Activated naive CD4-positive, alpha-beta T cell treated with anti-CD3 and anti-CD28 coated beads for 36 hours (primary cell): ENCODE measurements at places on chromosomes 13 and 19.
A peak's percentile ranks its signal among the peaks of the same experiment; 100 is the strongest.

DNA sequence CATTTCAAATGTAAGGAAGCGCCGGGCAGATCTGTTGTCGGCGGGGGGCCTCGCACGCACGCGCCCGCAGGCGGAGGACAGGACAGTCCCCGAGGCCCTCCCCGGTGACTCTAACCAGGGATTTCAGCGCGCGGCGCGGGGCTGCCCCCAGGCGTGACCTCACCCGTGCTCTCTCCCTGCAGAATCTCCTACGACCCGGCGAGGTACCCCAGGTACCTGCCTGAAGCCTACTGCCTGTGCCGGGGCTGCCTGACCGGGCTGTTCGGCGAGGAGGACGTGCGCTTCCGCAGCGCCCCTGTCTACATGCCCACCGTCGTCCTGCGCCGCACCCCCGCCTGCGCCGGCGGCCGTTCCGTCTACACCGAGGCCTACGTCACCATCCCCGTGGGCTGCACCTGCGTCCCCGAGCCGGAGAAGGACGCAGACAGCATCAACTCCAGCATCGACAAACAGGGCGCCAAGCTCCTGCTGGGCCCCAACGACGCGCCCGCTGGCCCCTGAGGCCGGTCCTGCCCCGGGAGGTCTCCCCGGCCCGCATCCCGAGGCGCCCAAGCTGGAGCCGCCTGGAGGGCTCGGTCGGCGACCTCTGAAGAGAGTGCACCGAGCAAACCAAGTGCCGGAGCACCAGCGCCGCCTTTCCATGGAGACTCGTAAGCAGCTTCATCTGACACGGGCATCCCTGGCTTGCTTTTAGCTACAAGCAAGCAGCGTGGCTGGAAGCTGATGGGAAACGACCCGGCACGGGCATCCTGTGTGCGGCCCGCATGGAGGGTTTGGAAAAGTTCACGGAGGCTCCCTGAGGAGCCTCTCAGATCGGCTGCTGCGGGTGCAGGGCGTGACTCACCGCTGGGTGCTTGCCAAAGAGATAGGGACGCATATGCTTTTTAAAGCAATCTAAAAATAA, 18.2 kb downstream of the IL17D start:
- no peak overlapping the region for H3K27ac ChIP-seq
- peak; percentile 27 for DNase-seq
- H3K36me3 ChIP-seq = no peaks in the 10 kb centered on the region
- peak overlapping the region; percentile 24 for H3K4me3 ChIP-seq
- H3K27me3 ChIP-seq = peaks cover 17% of the 10 kb centered on the region
- peaks cover 3% of the 10 kb centered on the region for H3K4me1 ChIP-seq

DNA sequence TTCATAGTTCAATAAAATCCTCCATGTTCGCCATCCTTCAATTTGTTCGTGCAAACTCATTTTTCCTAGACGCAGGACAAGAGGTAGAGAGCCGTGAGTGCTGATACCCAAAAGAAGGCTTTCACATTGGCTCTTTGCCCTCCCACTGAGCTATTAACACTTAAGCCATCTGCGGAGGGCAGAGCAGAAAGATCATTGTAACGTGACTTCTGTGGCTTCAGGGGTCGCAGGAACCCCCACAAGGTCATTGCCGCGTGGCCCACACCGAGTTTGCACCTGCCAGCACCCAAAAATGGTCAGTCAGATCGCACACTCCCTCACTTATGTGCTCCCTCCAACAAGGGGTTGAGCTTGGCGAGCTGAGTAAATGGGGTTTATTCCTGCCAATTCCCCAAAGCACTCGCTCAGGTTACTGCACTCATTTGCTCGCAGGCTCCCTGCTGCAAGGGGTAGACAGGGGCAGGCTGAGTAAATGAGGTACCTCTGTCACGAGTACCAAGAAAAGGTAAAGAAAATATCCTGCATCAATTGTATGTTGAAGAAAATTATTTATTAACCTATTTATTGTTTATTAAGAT, 144.1 kb downstream of the PRR20E start:
- no peaks in the 10 kb centered on the region for H3K27me3 ChIP-seq
- no peak overlapping the region for H3K27ac ChIP-seq
- H3K36me3 ChIP-seq = no peaks in the 10 kb centered on the region
- no peak for DNase-seq
- H3K4me3 ChIP-seq = no peak overlapping the region

DNA sequence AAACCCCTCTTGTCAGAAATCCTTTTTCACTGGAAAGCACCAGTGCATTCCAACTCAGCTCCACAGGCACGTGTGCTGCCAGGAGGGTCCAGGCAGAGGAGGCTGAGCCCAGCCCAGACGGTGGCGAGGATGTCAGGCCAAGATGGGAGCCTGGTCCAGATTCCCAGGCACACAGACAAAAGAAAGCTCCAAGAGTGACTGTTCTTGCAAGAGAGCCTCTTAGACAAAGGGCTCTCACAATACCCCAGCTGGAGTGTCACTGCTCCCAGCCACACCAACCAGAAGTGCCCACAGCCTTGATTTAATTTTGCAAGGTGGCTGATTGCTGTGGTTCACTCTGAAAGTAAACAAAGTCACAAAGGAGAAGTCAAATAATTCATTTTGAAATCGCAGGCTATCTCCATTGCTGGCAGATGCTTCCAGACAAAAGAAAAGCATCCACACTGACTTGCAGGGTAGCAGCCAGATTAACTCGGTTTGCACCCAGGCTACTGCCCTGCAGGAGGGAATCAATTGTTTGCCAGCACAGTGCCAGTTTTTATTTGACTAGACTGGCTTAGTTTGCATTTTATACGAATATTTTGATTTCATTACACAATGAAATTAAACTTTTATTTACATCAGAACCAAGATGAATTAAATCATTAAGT, 95.1 kb downstream of the RAB20 start:
- no peak overlapping the region for H3K27ac ChIP-seq
- no peak for DNase-seq
- no peaks in the 10 kb centered on the region for H3K36me3 ChIP-seq

DNA sequence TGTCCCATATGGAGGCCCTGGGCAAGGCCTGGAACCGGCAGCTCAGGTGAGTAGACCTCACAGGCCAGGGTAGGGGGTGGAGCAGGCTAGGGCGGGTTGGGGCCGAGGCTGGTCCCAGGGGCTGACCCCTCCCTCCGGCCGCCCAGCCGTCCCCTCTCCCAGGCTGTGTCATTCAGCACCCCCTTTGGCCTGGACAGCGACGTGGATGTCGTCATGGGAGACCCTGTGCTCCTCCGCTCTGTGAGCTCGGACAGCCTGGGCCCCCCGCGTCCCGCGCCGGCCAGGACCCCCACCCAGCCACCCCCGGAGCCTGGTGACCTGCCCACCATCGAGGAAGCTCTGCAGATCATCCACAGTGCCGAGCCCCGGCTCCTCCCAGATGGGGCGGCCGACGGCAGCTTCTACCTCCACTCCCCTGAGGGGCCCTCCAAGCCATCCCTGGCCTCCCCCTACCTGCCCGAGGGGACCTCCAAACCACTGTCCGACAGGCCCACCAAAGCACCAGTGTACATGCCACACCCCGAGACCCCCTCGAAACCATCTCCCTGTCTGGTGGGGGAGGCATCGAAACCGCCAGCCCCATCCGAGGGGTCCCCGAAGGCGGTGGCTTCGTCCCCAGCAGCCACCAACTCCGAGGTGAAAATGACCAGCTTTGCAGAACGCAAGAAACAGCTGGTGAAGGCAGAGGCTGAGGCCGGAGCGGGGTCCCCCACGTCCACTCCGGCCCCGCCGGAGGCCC, 16.0 kb downstream of the CAMSAP3 start:
- DNase-seq = no peak
- no peak overlapping the region for H3K4me3 ChIP-seq
- no peaks in the 10 kb centered on the region for H3K4me1 ChIP-seq
- H3K27ac ChIP-seq = no peak overlapping the region

GRCh38 chr13:73129023-73129422, 70.2 kb downstream of the KLF5 start:
- H3K27me3 ChIP-seq = no peaks in the 10 kb centered on the region
- no peak overlapping the region for H3K4me3 ChIP-seq
- H3K36me3 ChIP-seq = no peaks in the 10 kb centered on the region
- no peaks in the 10 kb centered on the region for H3K4me1 ChIP-seq
- DNase-seq = no peak
- H3K27ac ChIP-seq = no peak overlapping the region
